Activated CD4-positive, alpha-beta memory T cell treated with anti-CD3 and anti-CD28 coated beads for 36 hours (primary cell): ENCODE measurements at places on chromosomes 13 and 19.

- DNase-seq: no peak
- H3K27me3 ChIP-seq: peaks cover 14% of the 10 kb centered on the region
- H3K4me3 ChIP-seq: no peak overlapping the region
- no peak overlapping the region for H3K27ac ChIP-seq
- no peaks in the 10 kb centered on the region for H3K4me1 ChIP-seq
These were observed 20.7 kb downstream of the KLK5 start for GRCh38 chr19:50932018-50932689.

DNA sequence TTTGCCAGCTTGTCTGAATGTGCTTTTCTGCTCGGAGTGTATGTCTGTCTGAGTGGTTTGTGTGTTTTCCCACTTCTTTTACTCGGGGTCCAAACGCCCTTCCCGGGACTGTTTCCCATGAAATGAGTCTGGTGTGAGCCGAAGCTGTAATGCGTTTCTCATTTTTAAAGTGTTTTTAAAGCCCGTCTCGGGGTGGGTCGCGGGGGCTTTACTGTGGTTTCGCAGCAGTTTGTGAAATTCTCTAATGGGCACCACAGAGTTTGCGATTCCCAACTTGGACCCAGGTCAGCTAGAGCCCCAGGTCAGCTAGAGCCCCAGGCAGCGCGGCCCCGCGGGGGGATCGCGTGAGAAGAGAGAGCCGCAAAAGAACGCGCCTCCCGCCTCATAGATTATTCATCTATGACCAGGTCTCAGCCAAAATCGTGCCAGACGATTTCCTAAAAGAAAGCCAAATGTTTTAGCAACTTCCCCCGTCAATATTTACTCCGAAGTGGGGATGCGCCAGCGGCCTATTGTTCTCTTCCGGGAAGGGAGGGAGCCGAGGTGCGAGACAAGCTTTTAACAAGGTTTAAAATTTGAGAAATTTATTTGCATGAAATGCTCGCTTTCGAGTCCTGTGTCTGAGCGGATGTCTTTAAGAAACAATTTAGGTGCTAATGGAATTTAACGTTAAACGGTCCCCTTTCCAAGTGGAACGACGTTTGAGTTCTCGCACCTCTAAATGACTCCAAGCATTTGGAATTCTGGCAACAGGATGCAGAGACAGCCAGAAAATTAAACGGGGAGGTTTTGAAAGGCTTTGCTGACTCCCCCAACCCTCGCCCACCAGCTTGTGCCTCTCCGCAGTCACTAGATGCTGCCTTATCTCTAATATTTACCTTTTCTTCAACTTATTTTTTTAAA is 2.2 kb downstream of the ZIC2 start:
- peaks cover 61% of the 10 kb centered on the region for H3K27me3 ChIP-seq
- H3K4me1 ChIP-seq: peaks cover 15% of the 10 kb centered on the region
- peak overlapping the region; percentile 50 for H3K4me3 ChIP-seq
- peaks cover 12% of the 10 kb centered on the region for H3K36me3 ChIP-seq

GRCh38 chr13:100100115-100100879 is 11.4 kb downstream of the PCCA start:
- no peak for DNase-seq
- H3K36me3 ChIP-seq: peaks cover 2% of the 10 kb centered on the region
- H3K4me1 ChIP-seq: peaks cover 7% of the 10 kb centered on the region
- no peak overlapping the region for H3K4me3 ChIP-seq

DNA sequence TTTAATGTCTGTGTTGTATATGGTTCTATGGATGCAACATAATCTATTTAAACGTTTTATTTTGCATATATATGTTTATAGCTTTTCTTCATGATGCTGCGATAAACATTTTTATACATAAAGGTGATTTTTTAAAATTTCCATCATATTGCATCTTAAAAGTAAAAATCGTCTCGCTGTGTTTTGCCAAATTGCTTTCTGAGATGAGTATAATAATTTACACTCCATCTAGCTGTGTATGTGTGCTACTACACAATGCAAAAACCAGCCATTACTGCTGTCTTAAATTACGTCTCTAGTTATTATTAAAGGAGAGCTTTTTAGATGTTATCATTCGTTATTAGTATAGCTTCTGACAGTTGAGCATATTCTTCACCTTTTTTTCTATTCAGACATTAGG is 37.2 kb downstream of the METTL21C start:
- H3K27me3 ChIP-seq: no peaks in the 10 kb centered on the region
- no peak overlapping the region for H3K27ac ChIP-seq
- no peaks in the 10 kb centered on the region for H3K4me1 ChIP-seq
- no peak overlapping the region for H3K4me3 ChIP-seq

- no peak for DNase-seq
- no peak overlapping the region for H3K4me3 ChIP-seq
- no peaks in the 10 kb centered on the region for H3K27me3 ChIP-seq
- no peaks in the 10 kb centered on the region for H3K4me1 ChIP-seq
- H3K36me3 ChIP-seq: no peaks in the 10 kb centered on the region
These were observed 15.2 kb downstream of the F10 start for GRCh38 chr13:113137691-113138298.

GRCh38 chr19:42330241-42330711 is 4.8 kb downstream of the MEGF8 start:
- H3K27me3 ChIP-seq: no peaks in the 10 kb centered on the region
- H3K36me3 ChIP-seq: no peaks in the 10 kb centered on the region
- H3K4me1 ChIP-seq: peaks cover 9% of the 10 kb centered on the region
- no peak overlapping the region for H3K4me3 ChIP-seq
- DNase-seq: no peak

DNA sequence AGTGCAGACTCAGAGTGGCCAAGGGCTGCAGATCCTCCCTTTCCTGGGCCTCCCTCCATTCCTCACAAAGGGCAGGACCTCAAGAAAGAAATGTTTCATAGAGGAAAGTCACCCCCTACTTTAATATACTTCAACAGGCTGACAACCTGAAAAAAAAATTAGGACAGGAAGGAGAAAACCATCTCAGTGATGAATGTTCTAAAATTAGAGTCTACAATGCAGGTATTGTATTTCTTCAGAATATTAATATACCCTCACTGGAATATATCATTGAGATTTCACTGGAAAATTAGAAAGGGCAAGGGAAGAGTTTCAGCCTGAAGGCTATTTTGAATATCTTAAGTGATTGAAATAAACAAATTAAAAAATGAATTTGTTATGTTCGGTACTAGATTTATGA is 176.9 kb downstream of the DNAJC15 start:
- peaks cover 7% of the 10 kb centered on the region for H3K27me3 ChIP-seq
- no peaks in the 10 kb centered on the region for H3K36me3 ChIP-seq
- no peak overlapping the region for H3K4me3 ChIP-seq
- no peak for DNase-seq
- no peak overlapping the region for H3K27ac ChIP-seq

DNA sequence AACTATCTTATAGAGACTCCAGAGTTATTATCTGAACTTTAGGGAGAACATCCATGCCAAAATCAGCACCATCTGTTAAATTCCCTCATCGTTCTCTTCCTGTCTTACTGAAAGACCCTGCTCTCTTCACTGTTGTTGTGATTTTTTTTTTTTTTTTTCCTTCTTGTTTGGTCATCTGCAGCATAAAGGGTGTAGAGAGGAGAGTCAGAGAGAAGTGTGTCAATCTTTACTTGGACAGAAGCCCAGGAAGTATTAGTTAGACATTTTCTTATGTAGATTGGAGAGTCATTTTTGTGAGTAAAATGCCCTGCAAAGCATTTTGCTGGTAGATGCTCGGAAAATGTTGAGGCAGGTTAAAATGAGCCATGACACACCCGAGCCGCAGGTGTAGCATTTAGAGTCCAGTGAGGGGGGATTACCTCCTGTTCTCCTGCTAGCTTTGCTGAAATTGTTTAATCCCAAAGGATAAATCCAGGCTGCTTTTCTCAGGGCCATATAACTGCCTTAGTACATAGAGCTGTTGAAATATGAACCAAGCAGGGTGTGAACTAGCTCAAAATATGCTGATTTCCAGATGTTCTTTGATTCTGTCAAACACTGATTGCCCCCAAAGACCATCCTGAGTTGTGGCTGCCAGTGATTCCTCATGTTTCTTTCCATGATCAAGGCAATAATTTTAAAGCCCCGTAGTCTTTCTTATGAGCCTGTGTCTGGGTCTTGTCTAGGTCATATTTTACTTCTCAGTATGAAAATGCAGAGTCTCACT is 143.5 kb downstream of the DCT start:
- peaks cover 27% of the 10 kb centered on the region for H3K27me3 ChIP-seq
- H3K4me1 ChIP-seq: peaks cover 5% of the 10 kb centered on the region
- DNase-seq: no peak
- no peaks in the 10 kb centered on the region for H3K36me3 ChIP-seq
- no peak overlapping the region for H3K4me3 ChIP-seq
- no peak overlapping the region for H3K27ac ChIP-seq

DNA sequence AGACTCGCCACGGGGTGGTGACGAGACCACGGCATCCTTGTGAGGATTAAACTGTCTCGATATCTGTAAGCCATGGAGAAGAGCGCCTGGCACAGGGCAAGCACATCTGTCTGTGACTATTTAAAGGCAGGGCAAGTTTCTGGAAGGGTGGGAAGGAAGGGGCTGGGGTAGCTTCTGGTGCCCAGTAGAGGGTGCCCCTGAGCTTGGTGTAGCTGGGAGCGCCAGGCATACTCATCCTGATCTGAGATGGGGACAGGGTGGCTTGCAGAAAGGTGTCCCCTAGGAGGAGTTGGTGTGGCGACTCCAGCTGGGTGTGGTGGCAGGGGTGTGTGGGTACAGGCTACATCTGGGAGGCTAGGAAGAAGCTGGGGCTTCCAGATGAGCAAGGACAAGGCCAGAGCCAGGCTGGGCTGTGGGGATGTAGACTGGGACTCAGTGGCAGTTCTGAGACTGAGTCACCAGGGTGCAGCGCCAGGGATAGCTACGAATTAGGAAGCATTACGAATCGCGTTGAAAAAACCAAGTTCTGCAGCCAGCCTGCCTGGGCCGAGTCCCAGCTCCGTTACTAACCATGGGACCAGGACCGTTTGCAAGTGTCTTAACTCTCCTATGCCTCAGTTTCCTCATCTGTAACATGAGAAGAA is 23.1 kb upstream of the ASPDH start:
- DNase-seq: no peak
- H3K27me3 ChIP-seq: peaks cover 19% of the 10 kb centered on the region
- H3K4me3 ChIP-seq: no peak overlapping the region
- no peak overlapping the region for H3K27ac ChIP-seq
- H3K4me1 ChIP-seq: peaks cover 4% of the 10 kb centered on the region
- no peaks in the 10 kb centered on the region for H3K36me3 ChIP-seq

DNA sequence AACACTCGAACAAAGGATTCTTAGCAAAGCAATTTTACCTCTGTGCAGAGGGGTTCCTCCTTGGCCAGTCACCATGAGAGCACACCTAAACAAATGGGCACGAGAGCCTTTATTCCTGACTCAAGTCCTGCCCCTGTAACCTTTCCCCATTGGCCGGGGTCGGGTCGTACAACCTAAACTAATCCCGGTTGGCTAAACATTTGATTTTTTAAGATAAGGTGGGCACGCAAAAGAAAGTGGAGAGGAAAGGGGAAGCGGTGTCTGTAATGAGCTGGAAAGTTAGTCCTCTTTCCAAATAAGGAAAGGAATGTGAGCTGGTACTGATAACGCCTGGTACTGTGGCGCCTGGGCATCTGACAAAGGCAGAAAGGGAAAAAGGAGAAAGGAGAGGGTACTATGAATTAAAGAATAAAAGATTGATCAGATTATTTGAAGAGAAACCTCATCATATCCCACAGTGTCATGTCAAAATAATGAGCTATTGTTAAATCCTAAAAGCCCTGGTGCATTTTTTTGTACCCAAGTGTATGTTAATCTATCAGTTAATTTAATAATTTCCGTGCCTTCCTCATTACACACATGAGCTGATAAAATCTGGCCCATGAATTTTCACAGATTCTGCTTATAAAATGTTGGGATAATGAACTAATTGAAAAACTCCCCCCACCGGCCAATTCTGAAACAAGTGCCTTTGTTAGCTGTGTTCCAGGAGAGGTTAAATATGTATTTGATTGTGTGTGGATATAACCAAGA is 335.7 kb downstream of the RFC3 start:
- no peak overlapping the region for H3K27ac ChIP-seq
- DNase-seq: no peak
- H3K36me3 ChIP-seq: no peaks in the 10 kb centered on the region
- peaks cover 10% of the 10 kb centered on the region for H3K27me3 ChIP-seq

DNA sequence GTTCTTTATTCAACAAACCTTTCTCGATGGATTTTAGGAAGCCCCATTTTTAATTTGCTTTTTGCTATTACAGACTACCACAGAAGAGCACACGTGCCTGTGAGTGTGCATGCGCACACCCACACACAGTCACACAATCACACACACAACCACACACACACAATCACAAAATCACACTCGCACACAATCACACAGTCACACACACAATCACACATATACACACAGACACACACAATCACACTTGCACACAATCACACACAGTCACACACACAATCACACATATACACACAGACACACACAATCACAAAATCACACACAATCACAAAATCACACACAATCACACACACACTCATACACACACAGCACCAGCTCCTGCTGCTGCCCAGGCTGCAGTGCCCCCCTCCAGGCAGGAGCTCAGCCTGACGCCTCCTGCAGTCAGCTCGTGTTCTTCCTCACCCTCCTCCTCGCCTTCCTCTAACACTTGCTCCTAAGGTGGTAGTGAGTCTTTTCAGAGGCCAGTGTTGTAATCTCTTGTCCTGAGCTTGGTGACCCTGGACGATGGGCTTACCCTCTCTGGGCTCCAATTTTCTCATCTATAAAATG is 125.0 kb upstream of the SOX1 start:
- no peak overlapping the region for H3K4me3 ChIP-seq
- H3K4me1 ChIP-seq: no peaks in the 10 kb centered on the region
- no peak for DNase-seq
- H3K27me3 ChIP-seq: peaks cover 19% of the 10 kb centered on the region

DNA sequence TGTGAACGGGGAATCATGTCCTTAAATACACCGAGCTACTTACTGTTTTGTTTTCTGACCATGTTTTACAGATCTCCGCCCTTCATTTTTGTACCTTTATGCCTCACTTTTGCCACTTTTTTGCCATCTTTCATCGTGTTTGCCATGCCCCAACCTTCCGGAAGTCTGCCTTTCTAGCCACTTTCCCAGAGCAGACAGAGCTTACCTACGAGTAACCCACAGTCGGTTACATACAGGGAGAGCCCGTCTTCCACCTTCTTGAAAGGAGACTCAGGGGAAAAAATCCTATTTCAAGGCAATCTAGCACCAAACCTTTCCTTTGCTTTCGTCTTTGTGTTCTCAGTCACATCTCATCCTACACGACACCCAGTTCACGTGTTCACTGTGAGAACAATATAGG is 26.1 kb downstream of the RFPL4AL1 start:
- H3K27me3 ChIP-seq: peaks cover 10% of the 10 kb centered on the region
- H3K4me3 ChIP-seq: no peak overlapping the region
- no peaks in the 10 kb centered on the region for H3K36me3 ChIP-seq
- no peak overlapping the region for H3K27ac ChIP-seq
